ENCODE measurements at places on chromosomes 2 and 18. TPM values are rescaled to one million over a fixed set of nuclear protein-coding genes. Genes with fewer than 3 reads are reported as not detected.

L3MBTL4 gene
- total RNA-seq, result 16.2 TPM

UGT1A8 gene
- total RNA-seq, result not detected

SETBP1 gene
- total RNA-seq, result 39.5 TPM

NT5C1B gene
- not detected for total RNA-seq

LYPD1 gene
- 1.2 TPM for total RNA-seq

GFPT1 gene
- total RNA-seq, result 68.2 TPM

CNGA3 gene
- total RNA-seq, result 0.17 TPM

FAM110C gene
- total RNA-seq, result 4.8 TPM

CDH19 gene
- 1.4 TPM for total RNA-seq

SS18 gene
- total RNA-seq, result 60.0 TPM

DNA sequence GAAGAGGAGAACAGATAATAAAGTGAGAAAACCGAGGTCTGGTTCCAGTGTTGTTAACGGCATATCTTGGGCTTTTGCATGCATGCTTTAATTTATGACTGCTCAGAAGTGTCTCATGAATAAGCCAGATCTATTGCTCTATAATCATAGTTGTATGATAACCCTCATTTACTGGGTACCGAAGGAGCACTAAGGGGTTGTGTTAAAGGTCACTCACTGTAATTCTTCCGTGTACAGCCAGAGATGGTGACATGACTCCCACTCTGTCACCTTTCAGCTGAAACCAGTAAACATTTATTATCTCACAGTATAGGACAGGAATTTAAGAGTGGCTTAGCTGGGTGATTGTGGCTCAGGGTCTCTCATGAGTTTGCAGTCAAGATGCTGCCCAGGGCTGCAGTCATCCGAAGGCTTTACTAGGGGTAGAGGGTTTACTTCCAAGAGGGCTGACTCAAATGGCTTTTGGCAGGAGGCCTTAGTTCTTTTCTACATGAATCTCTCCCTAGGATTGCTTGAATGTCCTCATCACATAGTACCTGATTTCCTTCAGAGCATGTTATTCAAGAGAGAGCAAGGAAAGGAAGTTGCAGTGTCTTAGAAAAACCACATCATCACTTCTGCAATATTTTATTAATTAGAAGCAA, 107.0 kb downstream of the NAB1 start:
- no peaks in the 10 kb centered on the region for H3K36me3 ChIP-seq
- H3K27me3 ChIP-seq, result no peaks in the 10 kb centered on the region
- no peak overlapping the region for H3K27ac ChIP-seq
- peaks cover 3% of the 10 kb centered on the region for H3K4me1 ChIP-seq

- H3K4me3 ChIP-seq, result no peak overlapping the region
- peaks cover 11% of the 10 kb centered on the region for H3K4me1 ChIP-seq
- no peaks in the 10 kb centered on the region for H3K27me3 ChIP-seq
- DNase-seq, result no peak
- H3K36me3 ChIP-seq, result no peaks in the 10 kb centered on the region
These were observed 2.1 kb downstream of the DNAH7 start for GRCh38 chr2:196066291-196067087.

- no peak for DNase-seq
- H3K4me3 ChIP-seq, result no peak overlapping the region
- peaks cover 8% of the 10 kb centered on the region for H3K4me1 ChIP-seq
- H3K27me3 ChIP-seq, result no peaks in the 10 kb centered on the region
These were observed 23.8 kb upstream of the PTMA start for GRCh38 chr2:231684314-231685223.

DNA sequence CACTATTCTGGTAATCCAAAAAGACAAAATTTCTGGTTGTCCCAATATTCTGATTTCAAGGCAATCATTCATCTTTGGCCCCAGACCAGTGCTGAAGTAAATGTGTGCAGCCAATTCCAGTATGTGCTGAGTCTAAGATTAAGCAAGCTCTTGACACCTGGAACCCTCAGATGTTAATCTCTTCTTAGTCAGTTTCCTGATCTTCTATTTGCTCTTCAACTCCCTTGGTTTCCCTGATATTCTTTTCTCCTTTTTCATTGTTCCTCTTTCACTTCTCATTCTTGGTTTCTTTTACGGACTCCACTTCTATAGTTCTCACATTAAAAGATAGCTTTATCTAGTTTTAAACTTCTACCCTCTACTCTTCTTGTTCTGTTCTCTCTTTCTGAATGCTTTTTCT, 445.7 kb upstream of the FANCL start:
- no peak overlapping the region for H3K27ac ChIP-seq
- no peaks in the 10 kb centered on the region for H3K27me3 ChIP-seq
- no peak overlapping the region for H3K4me3 ChIP-seq
- H3K4me1 ChIP-seq, result no peaks in the 10 kb centered on the region
- DNase-seq, result no peak
- no peaks in the 10 kb centered on the region for H3K36me3 ChIP-seq

DNA sequence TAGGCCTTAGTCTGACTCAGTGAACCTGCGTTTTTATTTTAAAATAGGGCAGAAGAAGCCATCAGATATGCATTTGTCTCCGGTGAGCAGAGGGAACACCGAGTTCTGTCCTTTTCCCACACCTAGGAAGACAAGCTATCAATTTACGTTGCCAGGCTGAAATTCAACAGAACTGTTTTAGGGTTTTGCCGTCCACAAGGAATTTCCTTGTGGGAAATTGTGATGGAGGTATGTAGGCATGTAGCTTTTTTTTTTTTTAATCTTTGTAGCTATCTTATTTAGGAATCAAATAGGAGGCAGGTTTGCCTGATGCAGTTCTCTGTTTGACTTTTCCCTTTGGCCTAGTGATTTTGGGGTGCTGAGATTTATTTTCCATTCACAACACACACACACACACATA, 62.0 kb upstream of the ASAP2 start:
- H3K27me3 ChIP-seq, result no peaks in the 10 kb centered on the region
- H3K4me1 ChIP-seq, result peaks cover 6% of the 10 kb centered on the region
- no peaks in the 10 kb centered on the region for H3K36me3 ChIP-seq

- no peak overlapping the region for H3K4me3 ChIP-seq
- no peaks in the 10 kb centered on the region for H3K4me1 ChIP-seq
- DNase-seq, result no peak
- H3K36me3 ChIP-seq, result no peaks in the 10 kb centered on the region
- no peaks in the 10 kb centered on the region for H3K27me3 ChIP-seq
- H3K27ac ChIP-seq, result no peak overlapping the region
These were observed 45.9 kb upstream of the EGR4 start for GRCh38 chr2:73339201-73339600.

GRCh38 chr2:73324126-73324725, 30.9 kb upstream of the EGR4 start:
- no peaks in the 10 kb centered on the region for H3K4me1 ChIP-seq
- H3K27ac ChIP-seq, result no peak overlapping the region
- H3K4me3 ChIP-seq, result no peak overlapping the region
- peaks cover 20% of the 10 kb centered on the region for H3K27me3 ChIP-seq
- H3K36me3 ChIP-seq, result no peaks in the 10 kb centered on the region
- no peak for DNase-seq

GRCh38 chr2:15517793-15518192, 43.3 kb downstream of the NBAS start:
- no peaks in the 10 kb centered on the region for H3K27me3 ChIP-seq
- H3K27ac ChIP-seq, result no peak overlapping the region
- no peak for DNase-seq

DNA sequence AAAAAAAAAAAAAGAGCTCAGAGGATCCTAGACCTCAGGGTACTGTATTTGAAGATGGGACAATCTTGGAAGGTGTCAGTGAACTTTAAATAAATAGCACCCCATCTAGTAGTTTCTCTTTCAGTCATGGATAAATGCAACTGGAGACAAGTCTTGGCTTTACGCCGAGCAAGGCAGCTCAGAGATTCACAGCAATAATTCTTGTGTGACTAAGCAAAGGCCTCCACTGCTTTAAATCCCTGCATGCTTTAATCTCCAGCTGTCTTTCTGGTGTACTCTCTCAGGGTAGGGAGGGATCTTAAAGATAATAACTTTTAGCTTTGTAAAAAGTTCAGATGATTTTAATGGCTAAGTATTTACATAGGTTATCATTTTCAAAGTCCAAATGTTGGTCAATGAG, 36.3 kb downstream of the NRXN1 start:
- no peak overlapping the region for H3K27ac ChIP-seq
- H3K4me3 ChIP-seq, result no peak overlapping the region
- DNase-seq, result no peak
- no peaks in the 10 kb centered on the region for H3K27me3 ChIP-seq
- no peaks in the 10 kb centered on the region for H3K4me1 ChIP-seq

DNA sequence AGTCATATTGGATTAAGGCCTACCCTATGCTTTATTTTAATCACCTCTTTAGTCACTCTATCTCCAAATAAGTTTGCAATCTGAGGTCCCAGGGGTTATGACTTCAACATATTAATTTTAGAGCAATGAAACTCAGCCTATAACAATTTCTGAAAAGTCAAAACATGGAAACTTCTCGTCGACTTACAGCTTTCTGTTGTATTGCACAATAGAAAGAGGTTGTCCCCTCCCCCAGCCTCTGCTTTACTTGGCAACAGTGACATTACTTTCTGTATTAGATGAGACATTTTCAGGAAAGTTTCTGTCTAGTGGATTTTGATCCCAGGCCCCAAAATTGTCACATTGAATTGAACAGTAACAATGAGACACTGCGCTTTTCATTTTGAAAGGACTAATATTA, 326.4 kb downstream of the THSD7B start:
- DNase-seq, result no peak
- H3K27ac ChIP-seq, result no peak overlapping the region
- no peaks in the 10 kb centered on the region for H3K27me3 ChIP-seq
- no peaks in the 10 kb centered on the region for H3K36me3 ChIP-seq
- no peak overlapping the region for H3K4me3 ChIP-seq
- no peaks in the 10 kb centered on the region for H3K4me1 ChIP-seq

DNA sequence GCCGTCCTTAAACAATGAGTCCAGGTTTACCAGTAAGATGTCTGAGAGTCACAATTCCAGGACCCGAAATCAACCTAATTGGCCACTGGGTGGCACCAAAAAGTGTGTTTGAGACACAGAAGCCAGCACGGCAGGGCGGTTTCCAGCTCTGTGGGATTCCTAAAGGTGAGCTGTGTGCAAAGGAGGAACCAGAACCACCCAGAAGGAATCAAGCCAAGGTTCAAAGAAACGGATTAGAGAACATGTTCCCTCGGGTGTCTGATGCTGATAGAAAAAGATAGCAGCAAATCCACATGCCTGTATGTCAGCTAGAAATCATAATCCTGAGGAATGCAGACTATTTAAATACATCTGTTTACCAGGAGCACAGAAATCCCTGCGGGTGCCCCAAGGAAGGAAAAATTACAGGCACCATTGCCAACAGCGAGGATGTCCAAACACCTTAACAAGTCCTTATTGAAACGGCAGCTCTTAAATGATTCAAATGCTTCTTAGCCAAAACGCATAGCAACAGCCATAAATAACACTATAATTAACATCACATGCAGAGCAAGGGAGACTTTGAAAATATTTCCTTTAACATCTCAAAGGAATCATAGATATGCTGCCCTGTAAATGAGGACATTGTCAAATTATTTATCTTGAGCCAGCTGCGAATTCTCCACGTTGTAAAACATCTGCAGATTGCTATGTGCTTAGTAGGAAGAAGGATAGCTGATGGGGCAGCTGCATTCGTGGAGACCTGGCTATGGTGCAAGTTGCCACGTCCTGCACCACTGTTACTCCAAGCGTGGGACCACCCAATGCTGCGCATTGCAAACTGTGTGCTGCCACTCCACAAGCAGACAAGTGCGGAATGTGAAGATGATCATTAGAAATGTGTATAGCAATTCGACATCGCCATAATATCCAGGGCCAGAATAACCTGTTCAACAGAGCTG, 318.7 kb upstream of the NCKAP5 start:
- peak; percentile 79 for DNase-seq
- H3K4me3 ChIP-seq, result no peak overlapping the region
- H3K36me3 ChIP-seq, result no peaks in the 10 kb centered on the region
- no peaks in the 10 kb centered on the region for H3K27me3 ChIP-seq

DNA sequence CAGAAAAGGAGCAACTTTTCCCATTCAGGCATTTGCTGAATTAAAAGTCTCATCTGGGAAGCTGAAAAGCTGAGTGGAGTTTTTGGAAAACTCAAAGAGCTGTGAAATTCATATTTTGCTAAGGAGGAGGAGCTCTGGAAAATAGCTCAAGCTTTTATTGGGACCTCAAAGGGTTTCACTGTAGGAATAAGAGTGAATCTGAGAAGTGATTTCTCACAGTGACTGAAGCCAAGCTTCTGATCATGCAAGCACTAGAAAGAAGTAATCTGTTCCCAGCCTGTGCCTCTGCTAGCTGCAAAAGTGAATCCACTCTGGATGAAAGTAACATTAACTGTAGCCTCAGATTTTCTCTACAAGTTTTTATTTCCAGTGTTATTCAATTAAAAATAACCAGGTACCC, 283.3 kb downstream of the PTPRM start:
- no peaks in the 10 kb centered on the region for H3K4me1 ChIP-seq
- H3K4me3 ChIP-seq, result no peak overlapping the region
- H3K27me3 ChIP-seq, result no peaks in the 10 kb centered on the region
- H3K27ac ChIP-seq, result no peak overlapping the region

DNA sequence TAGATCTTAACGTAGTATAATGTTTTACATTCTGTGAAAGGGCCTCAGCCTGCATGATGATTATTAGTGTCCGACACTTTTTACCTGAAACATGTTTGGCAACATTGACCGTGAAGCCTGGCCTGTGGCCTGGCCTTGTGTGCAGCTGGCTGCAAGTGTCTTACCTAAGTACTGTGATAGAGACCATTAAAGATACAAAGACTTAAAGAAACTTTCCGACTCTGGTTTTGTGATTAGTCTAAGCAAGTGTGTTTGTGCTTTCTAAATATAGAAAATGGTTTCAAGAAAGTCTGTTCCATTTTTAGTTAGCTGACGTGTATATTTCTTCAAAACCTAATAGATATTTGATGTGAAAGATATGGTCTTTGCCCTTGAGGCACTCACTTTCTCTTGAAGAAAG, 601.8 kb downstream of the LRP1B start:
- no peaks in the 10 kb centered on the region for H3K36me3 ChIP-seq
- H3K27ac ChIP-seq, result no peak overlapping the region
- no peak overlapping the region for H3K4me3 ChIP-seq
- DNase-seq, result no peak
- no peaks in the 10 kb centered on the region for H3K4me1 ChIP-seq
- H3K27me3 ChIP-seq, result no peaks in the 10 kb centered on the region

- no peak for DNase-seq
- H3K27me3 ChIP-seq, result no peaks in the 10 kb centered on the region
- H3K36me3 ChIP-seq, result no peaks in the 10 kb centered on the region
These were observed 427 bp downstream of the RBKS start for GRCh38 chr2:27889774-27890145.

Measured in upper lobe of right lung (tissue), 1 donor.